ENCODE measurements at places on chromosomes 16 and 17.

DNA sequence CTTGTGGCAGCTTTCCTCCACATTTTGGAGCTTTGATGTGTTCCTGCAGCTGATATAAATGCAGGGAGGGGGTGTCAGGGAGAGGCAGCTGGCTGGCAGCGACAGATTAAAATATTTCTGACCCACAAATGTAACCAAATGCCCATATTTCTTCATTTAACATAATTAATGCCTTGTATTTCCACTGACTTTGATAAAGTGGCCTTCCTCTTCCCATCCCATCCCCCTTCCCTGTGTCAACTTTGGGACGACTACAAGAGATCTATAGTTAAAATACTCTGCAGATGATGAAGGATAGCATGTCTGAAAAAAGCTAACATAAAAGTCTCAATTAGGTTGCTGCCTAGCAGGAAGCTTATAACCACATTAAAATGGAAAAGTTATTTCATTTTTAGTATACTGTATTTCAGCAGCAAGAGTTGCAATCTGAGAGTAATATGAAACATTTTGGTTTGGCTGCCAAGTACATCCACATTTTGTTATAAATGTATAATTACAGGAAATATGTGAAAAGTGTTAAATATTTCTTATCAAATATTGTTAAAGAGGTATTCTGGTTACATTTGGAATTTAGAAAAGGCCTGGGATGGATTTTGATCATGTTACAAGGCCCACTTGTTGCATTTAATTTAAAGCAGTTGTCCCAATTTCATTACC, 238.7 kb upstream of the TBX2 start:
- DNase-seq: no peak
- H3K4me1 ChIP-seq: peaks cover 11% of the 10 kb centered on the region
- peaks cover 6% of the 10 kb centered on the region for H3K27me3 ChIP-seq
- no peaks in the 10 kb centered on the region for H3K36me3 ChIP-seq

- no peak overlapping the region for H3K4me3 ChIP-seq
- no peak overlapping the region for H3K27ac ChIP-seq
- no peaks in the 10 kb centered on the region for H3K4me1 ChIP-seq
- no peaks in the 10 kb centered on the region for H3K27me3 ChIP-seq
- no peaks in the 10 kb centered on the region for H3K36me3 ChIP-seq
- DNase-seq: no peak
Observed at GRCh38 chr16:87150681-87151280, 166.4 kb downstream of the C16orf95 start.

DNA sequence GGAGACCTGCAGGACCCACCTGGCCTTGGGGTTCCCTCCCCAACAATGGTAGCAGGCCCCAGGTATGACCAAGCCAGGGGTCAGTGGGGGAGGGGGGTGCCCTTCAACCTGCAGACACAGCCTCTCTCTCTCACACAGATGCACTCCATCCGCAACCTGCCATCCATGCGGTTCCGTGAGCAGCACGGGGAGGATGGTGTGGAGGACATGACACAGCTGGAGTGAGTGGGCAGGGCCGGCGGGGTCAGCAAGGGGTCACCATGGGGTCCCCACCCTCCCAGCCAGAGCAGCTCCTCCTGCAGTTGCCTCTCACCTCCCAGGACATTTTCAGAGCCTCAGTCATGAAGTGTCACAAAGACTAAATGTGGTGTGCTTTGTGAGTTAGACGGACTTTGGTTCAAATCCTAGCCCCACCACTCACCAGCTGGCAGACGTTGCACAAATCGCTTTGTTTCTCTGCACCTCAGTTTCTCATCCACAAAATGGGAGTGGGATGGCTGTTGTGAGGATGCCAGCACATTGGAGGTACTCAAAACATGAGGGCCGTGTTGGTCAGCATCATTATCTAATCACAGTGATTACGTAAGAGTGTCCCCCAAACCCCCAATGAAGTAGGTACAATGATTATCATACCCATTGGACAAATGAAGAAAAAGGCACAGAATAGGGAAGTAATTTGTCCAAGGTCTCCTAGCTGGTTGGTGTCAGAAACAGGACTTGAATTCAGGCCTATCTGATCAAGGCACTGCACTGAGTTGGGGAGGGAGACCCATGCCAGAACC, 16.0 kb downstream of the MYO15A start:
- H3K27me3 ChIP-seq: no peaks in the 10 kb centered on the region
- no peak overlapping the region for H3K27ac ChIP-seq
- H3K4me3 ChIP-seq: no peak overlapping the region
- no peaks in the 10 kb centered on the region for H3K36me3 ChIP-seq

DNA sequence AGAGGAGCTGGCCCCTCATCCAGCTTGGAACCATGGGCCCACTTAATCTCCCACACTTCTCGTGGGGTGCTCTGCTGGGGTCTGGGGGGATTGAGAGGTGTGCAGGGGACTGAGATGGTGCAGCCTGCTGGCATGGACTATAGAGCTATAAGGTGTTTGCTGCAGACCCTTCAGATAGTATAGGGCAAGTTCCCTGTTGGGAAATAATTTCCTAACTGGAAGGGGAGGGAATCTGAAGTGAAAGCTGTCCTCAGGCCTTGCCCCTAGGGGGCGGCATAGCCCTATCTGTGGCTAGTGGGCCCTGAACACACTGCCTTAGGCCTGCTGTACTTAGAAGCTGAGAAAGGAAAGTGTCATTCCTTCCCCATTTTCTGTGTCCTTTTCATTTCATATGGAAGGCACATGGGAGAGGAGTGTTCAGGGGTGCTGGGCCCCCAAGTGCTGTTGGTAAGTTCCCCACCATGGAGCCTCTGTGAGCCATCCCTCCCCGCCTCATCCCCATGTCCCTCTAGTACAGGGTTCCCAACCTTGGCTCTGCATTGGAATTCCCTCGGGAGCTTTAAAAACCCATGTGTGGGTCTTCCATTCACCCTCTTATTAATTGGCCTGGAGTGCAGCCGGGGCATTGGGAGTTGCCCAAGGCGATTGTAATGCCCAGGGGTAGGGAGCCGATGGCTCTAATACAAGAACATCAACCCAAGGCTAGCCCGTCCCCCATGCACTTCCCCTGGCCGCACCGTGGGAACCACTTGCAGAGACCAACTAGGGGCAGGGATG, 19.7 kb downstream of the GOSR2 start:
- peaks cover 9% of the 10 kb centered on the region for H3K4me1 ChIP-seq
- H3K27ac ChIP-seq: peak overlapping the region; percentile 56
- DNase-seq: peak; percentile 84
- H3K27me3 ChIP-seq: no peaks in the 10 kb centered on the region

DNA sequence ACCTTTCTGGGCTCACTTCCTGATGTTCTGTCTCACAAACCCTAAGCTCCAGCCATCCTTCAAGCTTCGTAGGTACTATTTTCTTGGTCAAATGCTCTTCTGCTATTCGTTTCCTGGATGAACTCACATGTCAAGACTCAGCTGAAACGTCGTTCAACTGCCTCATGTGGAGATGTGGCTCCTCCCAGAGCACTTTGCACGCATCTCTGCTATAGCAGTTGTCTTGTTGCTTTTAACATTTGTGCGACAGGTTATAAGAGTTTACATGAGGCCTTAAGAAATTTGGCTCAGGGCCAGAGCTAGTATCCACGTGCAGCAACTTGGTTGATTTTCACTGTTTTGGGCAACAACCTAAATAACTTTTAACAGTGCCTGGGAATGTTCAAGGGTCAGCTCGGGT, 2.8 kb upstream of the KRT40 start:
- peaks cover 33% of the 10 kb centered on the region for H3K27me3 ChIP-seq
- H3K4me3 ChIP-seq: no peak overlapping the region
- H3K4me1 ChIP-seq: no peaks in the 10 kb centered on the region
- no peak for DNase-seq

All from activated CD4-positive, alpha-beta T cell treated with anti-CD3 and anti-CD28 coated beads, Interleukin-2, amount 10 ng/mL, durations not matched to agents 24 days and 14 days (primary cell).